ENCODE measurements at places on chromosomes 11 and 22. TPM values are rescaled to one million over a fixed set of nuclear protein-coding genes. Genes with fewer than 3 reads are reported as not detected.

DNA sequence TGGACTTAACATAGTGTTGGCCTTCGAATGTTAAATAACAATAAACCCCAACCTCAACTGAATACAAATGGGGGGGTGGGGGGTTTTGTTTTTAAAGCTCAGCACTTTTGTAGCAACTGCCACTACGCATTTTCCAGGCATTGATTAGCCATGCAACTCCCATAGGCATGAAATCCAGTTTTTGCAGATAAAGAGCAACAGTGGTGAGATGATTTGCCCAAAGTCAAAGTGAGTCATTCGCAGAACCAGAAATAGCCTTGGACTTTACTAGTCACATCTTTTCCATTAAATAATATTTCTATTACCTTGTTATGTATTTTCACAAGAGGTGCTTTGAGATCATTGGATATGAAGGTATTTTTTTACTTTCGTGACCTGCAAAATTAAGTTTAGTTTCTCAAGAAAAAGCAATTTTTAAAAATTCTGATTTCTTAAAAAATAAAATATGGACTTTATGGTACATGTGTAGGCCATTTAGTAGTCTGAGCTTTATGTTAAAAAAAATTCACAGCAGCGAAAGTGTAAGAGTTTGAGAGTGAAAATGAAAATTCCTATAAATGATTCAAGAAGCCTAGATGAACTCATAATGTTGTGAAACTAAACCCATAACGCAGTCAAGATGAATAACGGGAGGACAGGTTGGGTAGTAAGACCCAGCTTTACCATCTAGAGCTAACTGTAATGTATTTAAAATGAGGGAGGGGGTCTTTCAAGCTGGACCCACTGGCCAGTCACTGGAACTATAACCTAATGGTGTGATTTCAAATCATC is 1.9 kb upstream of the PHF21A start:
- no peak for DNase-seq

Gene OR4A16
- total RNA-seq: not detected

- DNase-seq: no peak
Observed at GRCh38 chr11:94638902-94639373, 71.8 kb downstream of the PIWIL4 start.

Gene NPTXR
- total RNA-seq: 0.85 TPM

DNA sequence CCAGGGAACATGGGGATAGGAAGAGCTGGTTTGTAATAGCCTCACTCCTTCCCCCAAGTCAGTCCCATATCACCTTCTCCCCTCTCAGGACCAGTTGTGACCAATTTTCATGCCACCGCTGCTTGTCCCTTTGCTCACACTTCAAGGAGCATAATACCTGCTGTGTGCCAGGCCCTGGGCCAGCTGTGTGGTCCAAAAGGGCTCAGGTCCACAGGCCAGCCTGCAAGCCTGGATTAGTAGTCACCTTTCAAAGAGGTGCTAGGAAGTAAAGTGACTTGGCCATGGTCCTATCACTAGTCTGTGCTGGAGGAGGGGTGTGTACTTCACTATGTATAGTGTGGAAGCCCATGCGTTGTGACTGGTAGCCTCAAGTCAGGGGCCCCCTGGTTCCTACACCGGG is 38.5 kb upstream of the SUSD2 start:
- no peak for DNase-seq

Gene MRGPRF
- total RNA-seq: 2.9 TPM

GRCh38 chr11:114614127-114614720 is 18.6 kb upstream of the NXPE4 start:
- DNase-seq: no peak

DNA sequence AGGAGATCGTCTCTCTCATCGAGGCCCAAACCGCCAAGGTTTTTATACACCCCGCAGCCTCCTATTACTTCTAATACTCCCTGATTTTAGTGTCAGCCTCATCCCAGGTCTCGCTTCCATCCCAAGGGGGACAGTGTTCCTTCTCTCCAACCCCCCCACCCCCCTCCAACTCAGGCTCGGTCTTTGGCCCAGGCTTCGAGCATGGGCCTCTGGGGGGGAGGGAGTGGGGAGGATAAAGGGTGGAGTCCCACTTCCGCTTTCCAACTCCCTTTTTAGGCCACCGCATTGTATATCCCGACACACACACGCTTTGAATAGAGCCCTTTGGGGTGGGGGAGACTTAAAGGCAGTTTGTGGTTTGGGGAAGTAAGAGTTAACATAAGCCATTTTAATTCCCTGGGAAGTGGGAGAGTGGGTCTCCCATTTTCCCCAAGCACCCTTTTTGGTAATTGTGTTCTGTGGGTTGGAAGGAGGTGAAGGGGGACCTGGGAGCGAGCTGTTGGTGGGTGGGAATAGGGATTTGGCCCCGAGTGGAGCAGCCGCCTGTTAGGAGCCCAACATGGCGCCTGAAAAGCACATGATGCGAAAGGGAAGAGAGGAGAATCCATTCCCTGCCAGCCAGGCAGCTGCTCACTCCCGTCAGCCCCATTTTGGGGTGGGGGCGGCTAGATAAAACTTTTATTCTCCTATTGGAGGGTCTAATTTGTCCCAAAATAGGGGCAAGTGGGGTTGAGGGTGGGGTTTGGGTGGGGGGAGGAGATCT is 844 bp downstream of the PCF11 start:
- DNase-seq: peak; percentile 79

GRCh38 chr22:31870890-31871289 is 73.4 kb upstream of the YWHAH start:
- DNase-seq: no peak

Gene TTC36
- total RNA-seq: not detected

DNA sequence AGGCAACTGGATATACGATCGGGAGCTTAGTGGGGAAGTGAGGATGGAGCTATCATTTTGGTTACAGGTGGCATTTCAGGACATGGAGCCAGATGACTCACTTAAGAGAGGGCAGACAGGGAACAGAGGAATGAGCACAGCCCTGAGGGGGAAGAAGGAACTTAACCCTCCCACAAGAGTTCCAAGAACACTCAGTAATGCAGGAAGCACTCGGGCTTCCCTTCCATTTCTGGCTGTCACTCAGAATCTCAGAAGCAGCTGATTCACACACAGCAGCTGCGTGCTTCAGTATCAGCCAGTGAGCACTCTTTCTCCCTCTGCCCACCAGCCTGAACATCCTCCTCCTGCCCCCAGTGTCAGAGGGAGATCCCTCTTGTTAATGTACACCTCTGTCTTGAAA is 34.8 kb downstream of the EFCAB6 start:
- DNase-seq: no peak

GRCh38 chr11:108902027-108902469 is 237.2 kb downstream of the DDX10 start:
- no peak for DNase-seq

- no peak for DNase-seq
Observed at GRCh38 chr11:66011785-66012303, at the start of gene CST6. TSS of gene CST6 (plus strand) at chr11:66012008. CDS start at chr11:66012045, 37 bp downstream.

Gene HBD
- not detected for total RNA-seq

DNA sequence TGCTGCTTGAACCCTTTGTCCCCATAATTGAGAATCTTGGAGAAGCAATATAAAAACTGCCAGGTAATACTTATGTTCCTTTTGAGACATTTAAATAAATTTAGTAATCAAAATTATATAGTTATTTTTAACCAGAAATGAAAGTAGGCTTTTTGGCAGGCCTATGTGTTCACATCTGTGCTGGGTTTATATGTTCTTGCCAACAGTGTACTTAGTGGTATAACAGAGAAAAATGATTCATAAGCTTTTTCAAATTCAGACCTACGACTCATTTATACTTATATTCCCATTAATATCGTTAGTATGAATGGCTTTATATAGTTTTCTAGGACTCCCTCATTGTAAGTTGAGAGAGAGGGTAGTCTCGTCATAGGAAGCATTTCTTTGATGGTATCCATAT is 79.0 kb downstream of the DDX10 start:
- no peak for DNase-seq

DNA sequence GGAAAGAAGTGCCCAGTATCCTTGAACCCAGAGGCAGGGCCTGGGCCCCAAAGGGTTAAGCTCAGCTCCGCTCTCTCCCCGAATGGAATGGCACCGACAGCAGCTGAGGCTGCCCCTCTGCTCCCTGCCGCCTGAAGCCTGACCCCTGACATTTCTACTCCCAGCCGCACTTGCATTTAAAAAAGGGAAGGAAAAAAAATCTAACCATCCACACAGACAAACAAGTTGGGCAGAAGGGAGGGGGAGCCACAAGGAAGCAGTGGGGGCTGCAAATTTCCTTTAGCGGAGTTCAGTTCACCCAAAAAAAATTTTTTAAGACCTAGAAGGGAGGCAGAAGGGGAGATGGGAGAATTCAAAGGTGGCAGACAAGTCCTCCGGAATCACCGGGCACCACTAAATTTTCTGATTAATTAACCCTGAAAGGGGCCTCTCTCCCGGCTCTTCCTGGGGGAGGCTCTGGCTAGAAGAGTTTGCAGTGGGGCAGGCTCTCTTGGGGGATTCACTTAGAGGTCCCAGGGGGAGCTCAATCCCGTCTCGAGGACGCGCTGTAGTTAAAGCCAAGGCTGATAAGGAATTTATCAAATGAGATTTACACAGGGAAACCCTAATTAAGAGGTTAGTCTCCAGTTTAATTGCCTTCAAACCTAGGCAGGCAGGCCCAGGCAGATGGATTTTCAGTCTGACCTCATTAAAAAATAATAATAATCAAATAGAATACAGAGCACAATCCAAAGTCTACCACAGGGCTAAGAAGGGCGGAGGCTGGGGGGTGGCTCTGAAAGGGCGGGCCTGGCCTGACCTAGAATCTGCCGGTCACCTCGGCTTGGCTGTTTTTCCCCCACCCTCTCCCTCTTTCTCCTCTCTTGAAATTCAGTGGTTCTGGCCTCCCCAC is 25.6 kb downstream of the MN1 start:
- peak; percentile 26 for DNase-seq
